Epithelial cell of proximal tubule (primary cell): ENCODE measurements at places on chromosomes 11 and 22.

- DNase-seq: no peak
These were observed 5.4 kb upstream of the C11orf86 start for GRCh38 chr11:66969584-66970225.

GRCh38 chr11:78331711-78332110 lies 85.9 kb downstream of the GAB2 start:
- DNase-seq: no peak

GRCh38 chr22:21972293-21972779 lies 10.3 kb downstream of the TOP3B start:
- DNase-seq: no peak

DNA sequence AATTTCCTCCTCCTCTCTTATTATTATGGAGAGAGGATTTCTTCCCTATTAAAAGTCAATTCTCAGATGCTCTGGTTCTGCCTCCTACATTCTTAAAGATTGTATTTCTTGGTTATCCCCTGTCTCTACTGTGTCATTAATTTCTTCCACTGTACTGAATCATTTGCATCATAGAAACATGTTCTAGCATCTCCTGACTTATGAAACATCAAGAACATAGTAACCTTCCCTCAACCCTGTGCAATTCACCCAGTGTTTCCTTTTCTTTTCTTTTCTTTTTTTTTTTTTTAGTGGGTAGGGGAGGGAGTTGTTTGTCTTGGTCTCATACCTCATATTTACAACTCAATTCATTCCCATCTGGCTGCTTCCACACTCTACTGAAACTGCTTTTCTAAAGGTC lies 288.0 kb upstream of the PLET1 start:
- no peak for DNase-seq

DNA sequence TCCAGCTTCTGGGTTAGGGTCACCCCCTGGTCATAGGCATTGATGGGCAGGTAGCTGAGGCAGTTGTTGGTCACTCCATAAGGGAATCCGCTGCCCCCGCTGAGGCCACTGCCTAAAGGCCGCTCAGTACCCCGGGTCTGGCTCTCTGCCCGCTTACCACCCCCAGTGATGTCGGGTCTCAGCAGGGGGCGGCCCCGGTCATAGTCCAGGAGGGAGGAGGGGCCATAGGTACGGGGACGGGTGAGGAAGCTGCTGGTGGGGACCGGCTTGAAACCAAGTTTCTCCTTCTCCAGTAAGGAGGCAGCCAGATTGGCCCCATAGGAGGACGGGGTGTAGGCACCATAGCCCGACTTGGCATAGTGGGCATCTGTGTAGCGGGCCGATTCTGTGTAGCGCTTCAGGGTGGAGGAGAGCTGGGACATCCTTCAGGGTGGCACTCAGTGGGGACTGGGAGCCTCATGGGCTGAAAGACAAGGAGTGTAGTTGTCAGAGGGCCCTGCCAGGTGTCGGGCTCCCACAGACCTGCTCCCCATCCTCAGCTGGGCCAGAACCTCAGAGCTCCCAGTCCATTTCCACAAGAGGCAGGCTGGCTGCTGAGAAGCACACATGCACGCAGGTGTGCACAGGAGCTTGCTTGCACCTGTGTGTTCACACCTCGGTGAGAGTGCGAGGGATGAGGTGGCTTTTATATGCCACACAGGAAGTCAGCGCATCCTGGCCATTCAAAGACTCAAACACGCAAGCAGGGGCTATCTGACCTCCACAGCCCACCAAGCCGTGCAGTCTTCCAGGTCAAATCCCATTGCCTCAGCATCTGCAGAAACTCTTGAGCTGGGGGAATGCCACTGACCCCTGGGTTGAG lies 8.2 kb downstream of the USP2 start:
- no peak for DNase-seq

DNA sequence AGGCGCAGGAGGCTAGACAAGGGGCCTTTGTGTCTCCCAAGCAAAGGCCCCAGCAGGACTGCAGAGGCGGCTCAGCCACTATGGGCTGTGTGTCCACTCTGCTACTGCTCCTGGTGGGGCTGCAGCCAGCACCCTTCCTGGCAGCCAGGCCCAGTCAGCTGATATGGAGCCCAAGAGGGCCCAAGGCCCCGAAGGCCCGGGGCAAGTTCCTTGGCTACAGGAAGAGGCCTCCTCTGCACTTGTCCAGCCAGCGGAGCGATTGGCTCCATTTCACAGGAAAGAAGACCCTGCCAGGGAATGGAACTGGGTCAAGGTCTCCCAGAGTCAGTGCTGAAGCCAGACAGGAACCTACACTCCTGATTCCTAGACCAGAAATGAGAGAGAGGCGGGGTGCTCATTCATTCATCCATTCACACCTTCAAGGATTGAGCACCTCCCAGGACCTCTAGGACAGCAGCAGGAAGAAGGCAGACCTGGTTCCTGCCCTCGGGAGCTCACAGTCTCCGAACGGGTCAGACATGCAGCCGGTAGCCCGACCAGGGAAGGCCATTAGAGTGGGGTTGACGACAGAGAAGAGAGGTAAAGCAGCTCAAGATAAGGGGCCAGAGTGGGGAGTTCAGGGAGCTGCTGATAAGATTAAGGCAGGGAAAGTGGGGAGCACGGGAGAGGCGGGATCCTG lies 811 bp upstream of the P2RY2 start:
- DNase-seq: no peak

DNA sequence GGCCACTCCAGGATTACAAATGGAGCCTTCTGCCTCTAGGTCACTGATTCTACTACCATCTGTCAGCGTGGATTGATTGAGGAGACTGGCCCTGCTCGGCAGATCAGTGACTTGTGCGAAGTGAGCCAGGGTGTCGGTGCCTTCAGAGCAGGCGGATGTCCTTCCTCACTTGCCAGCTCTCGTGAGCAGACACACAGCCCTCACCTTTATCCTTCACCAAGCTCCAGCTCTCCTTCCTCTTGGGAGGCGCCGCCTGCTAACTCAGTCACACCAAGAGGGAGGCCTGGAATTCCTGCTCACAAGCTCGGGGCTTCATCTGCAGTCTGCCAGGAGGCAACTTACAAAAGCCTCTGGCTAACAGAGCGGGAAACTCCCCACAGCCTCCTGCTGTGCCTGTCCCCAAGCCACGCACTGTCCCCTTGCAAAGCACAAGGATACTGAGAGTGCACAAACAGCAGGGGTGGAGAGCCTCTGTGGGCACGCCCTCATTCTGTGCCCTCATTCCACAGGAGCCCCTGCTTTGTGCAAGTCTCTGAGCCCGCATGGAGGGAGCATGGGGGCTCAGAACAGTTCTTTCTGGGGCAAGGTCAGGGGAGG lies 3.5 kb upstream of the TCF20 start:
- DNase-seq: no peak
